ENCODE measurements at places on chromosomes 2 and 18.

GRCh38 chr2:120440521-120441350 lies 94.8 kb downstream of the INHBB start:
- no peak for DNase-seq

DNA sequence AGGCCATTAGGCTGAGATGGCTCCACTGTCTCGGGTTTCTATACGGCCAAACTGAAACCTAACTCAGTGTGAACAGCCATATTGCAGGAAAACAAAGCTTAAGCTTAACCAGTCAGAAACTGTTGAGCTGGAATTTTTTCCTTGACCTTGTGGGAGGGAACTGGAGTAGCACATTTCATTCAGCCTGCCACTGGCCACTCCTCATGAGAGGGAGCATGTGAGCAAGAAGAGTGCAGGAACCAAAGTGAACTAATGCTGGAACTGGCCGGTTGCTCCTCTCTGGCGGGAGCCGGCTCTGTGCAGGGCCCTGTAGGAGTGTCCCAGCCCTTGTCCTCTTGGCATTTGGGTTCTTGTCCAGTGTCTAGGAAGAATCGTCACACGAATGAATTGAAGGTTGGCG lies 5.9 kb upstream of the POLE4 start:
- no peak for DNase-seq

DNA sequence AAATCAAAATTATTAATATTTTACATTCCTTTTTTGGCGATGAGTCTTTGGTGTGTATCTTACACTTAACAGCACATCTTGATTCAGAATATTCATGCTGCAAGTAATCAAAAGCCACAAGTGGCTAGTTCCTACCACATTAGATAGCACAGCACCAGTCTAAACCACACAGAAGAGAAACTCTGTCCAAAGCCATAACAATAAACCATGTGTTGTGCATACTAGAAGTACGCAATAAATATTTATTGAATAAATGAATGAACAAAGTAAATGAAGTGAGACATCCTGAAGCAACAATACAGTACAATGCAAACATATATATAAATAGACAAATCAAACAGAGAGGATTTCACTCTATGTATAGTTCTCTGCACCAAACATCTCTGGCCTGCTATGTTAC lies 287.3 kb downstream of the EXOC6B start:
- DNase-seq = no peak

DNA sequence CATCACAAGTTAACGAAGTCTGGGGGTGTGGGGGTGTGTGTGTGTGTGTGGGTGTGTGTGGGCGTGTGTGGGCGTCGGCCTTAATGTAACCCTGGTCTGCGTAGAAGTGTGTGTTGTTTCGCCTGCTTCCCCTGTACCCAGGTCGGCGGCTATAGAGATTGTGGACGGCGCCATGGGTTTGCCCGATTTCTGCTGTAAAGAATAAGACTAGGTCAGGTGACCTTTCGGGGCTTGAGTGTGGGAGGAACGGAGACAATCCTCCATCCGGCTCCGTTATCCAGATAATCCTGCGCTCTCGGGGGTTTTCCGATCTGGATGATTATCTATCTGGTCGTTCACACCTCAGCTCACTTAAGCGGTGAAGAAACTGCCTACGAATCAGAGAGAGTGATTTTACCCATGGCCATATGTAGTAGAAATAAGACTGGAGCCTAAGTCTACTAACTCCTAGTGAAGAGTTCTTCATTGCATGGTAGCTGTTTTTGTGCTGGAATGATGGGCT lies 543 bp downstream of the HADHB start:
- peak; percentile 55 for DNase-seq

- DNase-seq = peak; percentile 24
Observed at GRCh38 chr18:34122724-34123334, 101.9 kb downstream of the NOL4 start.

DNA sequence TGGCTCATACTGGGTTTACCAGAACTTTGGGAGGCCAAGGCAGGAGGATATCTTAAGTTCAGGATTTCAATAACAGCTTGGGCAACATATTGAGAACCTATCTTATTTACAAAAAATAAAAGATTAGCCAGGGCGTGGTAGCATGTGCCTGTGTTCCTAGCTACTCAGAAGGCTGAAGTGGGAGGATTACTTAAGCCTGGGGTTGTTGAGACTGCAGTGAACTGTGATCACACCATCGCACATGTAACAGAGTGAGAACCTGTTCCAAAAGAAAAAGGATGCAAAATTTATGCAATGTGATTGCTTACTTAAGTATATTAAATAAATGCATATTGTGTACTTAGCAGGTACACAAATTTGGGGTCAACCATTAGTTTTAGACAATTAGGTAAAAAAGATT lies 768.9 kb upstream of the CDH7 start:
- DNase-seq = no peak

DNA sequence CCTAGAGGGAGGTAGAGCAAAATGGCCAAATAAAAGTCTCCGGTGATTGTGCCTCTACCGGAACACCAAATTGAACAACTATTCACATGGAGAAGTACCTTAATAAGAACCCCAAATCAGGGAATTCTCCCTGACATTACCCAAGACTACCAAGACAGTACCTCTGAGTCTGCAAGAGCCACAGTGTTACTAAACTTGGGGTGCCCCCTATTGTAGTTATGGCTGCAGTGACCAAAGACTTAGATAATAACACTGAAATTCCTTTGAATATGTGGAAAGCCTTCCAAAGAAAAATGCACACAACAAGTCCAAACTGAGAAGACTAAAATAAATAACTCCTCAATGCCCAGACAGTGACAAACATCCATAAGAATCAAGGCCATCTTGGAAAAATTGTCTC lies 682.9 kb upstream of the LRRTM1 start:
- no peak for DNase-seq

Data from foreskin fibroblast (primary cell).